NCI-H2107 (cell line): ENCODE measurements at places on chromosomes 12 and 14.

DNA sequence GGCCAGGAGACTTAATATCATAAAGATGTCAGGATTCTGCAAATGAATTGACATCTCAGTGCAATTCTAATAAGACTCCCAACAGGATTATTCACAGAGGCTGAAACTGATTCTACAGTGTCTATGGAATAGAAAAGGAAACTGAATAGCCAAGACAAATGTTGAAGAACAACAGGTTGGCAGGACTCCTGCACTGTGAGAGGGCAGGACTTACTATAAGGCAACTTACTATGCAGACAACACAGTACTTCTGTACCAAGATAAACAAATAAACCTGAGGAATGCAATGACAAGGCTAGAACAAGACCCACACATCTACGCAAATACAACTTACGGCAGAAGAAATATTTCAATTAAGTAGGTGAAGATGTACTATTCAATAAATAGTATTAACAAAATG is 132.2 kb upstream of the FKBP4 start:
- no peak for DNase-seq

GRCh38 chr12:51323966-51324895 is at the start of gene BIN2:
Gene BIN2 (minus strand): TSS chr12:51324174. CDS start chr12:51324102, 72 bp downstream.
- DNase-seq: no peak

DNA sequence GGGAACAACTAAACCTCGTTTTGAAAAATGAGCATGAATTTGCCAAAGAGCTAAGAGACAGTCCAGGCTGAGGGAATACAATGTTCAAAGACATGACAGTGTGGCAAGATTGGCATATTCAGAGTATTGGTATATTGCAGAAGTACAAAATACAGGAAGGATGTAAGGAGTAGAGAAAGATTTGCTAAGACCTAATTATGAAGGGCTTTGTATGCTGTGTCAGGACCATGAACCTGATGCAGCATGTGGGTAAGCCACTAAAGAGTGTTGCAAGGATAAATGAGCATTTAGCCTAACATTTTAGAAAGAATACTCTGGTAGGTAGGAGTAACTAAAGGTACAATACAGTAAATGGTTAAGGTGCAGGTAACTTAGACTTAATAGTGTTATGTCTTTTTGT is 65.1 kb downstream of the KTN1 start:
- no peak for DNase-seq

- DNase-seq: no peak
Observed at GRCh38 chr14:78805570-78805969, 635.4 kb downstream of the NRXN3 start.
